ENCODE measurements at places on chromosomes 4 and X. TPM values are rescaled to one million over a fixed set of nuclear protein-coding genes. Genes with fewer than 3 reads are reported as not detected.

Gene ENPEP
- total RNA-seq = 1.4 TPM

Gene XAGE1B
- not detected for total RNA-seq

Gene HTRA3
- total RNA-seq = 14.5 TPM

Gene ASB12
- not detected for total RNA-seq

Gene DACH2
- total RNA-seq = 0.16 TPM

Gene ENAM
- total RNA-seq = 0.28 TPM

Gene CLNK
- not detected for total RNA-seq

Gene BMPR1B
- total RNA-seq = 2.0 TPM

Gene SPIN2B
- 10.0 TPM for total RNA-seq

Gene XG
- not detected for total RNA-seq

Gene HPGDS
- total RNA-seq = 2.1 TPM

Gene MAB21L2
- total RNA-seq = 605 TPM

Gene AFF2
- 0.27 TPM for total RNA-seq

Gene SOWAHD
- total RNA-seq = 0.54 TPM

Gene RGS12
- total RNA-seq = 21.6 TPM

Gene ADGRG2
- total RNA-seq = 0.66 TPM

Measured in sigmoid colon (tissue), 7 donors.